ENCODE measurements at places on chromosomes 16 and 17.
A peak's percentile ranks its signal among the peaks of the same experiment; 100 is the strongest.

- no peak for DNase-seq
Observed at GRCh38 chr17:31100840-31101459, 6.2 kb downstream of the NF1 start.

DNA sequence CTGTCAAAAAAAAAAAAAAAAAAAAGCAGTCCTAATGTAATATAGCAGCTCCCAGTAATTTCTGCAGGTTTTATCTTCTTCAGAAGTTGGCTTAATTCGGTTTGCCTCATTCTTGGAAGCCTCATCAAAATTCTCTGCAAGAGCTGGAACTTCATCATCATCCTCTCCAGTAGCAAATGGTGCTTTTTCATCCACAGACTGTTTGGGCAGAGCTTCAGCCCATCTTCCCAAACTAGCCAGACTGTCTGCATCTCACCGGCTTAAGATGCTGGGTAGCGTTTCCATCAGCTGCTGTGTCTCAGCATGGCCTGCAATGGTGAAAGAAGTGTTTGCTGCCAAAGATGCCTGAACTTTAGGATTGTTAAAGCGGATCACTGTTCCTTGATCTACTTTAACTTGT, 112.6 kb downstream of the AIPL1 start:
- DNase-seq = no peak

DNA sequence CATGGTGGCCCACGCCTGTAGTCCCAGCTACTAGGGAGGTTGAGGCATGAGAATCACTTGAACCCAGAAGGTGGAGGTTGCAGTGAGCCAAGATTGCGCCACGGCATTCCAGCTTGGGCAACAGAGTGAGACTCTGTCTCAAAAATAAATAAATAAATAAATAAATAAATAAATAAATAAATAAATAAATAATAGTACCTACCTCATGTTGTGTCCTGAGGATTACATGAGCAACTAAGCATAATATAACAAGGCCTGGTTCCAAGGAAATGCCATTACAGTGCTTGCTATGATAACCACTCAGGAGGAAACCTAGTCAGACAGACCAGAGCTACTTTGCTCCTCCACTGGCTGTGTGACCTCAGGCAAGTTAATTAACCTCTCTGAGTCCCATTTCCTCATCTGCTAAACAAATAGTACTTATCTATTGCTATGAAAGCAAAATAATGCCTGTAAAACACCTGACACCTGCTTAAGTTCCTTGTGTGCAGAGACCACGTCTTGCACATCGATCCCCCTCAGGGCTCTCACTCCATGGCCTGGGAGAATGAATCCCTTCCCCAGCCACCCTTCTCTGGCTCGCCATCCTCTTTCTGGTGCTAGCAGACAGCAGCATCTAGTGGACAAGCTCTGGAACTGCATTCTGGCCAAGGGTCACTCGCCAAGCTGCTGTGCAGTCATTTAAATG, 7.5 kb downstream of the EPOP start:
- DNase-seq = peak; percentile 78

GRCh38 chr17:82278786-82279391, 5.4 kb upstream of the CSNK1D start:
- DNase-seq = no peak

DNA sequence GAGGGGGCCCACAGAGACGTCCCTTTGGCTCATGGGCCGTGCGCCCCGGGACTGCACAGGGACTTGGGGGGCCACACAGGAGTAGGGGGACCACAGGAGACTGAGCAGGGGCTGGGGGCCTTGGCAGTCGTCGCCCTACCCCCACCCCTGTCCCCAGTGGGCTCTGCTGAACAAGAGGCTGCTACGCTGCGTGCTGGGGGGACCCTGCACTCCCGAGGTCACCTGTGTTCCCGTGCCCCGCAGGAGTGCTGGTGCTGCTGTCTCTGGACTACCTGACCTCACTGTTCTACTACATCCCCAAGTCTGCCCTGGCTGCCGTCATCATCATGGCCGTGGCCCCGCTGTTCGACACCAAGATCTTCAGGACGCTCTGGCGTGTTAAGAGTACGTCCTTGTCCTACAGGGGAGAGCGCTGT, 14.4 kb upstream of the RNF213 start:
- DNase-seq = no peak

- DNase-seq = no peak
Observed at GRCh38 chr16:52101246-52101645, 445.7 kb downstream of the TOX3 start.

DNA sequence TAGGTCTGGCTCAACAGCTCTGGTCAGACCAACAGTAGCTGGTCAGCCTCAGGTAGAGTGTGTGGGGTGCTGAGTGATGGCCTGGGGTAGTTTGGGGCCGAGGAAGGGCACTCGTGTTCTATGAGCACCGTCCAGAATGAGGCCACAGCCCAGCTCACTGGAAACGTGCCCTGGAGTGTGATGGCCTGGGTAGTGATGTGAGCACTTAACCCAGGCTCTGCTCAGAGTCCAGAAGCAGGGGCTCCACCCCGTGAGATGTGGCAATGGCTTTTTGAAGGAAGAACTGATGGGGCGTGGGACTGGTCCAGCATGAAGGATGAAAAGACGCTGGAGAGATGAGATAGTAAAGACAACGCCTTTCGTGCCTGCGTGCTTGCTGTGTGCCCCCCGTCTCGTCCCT, 35.3 kb downstream of the NTN1 start:
- no peak for DNase-seq

DNA sequence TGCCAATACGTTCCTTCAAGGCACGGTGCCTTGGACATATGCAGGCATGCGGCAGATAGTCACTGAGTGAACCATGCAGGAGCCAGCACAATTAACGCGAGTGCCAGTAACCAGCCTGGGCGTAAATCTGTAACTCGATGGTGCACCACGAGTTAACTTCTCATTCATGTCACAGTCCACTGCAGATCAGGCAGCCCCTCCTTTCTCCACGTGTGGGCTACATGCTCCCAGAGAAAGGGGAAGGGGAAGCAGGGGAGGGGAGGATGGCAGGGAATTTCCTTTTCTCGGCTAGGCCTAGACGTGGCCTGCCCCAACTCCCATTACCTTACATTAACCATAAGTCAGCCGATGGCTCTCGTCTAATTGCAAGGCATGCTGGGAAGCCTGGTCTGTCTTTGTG, 287.9 kb downstream of the CPPED1 start:
- DNase-seq = no peak

- no peak for DNase-seq
Observed at GRCh38 chr17:7775051-7775450, 57.5 kb downstream of the DNAH2 start.

DNA sequence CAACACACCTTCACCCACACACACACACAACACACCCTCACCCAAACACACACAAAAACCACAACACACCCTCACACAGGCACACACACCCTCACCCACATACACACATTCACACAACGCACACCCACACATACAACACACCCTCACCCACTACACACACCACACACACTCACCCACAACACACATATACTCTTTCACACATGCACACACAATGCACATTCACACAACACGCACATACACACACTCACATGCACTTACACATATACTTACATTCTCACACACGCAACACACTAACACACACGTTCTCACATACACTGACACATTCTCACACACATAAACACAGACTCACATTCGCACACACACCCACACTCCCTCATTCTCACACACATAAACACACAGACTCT, 3.8 kb downstream of the ASGR1 start:
- no peak for DNase-seq

- DNase-seq = no peak
Observed at GRCh38 chr17:49291929-49292328, 61.3 kb upstream of the PHOSPHO1 start.

DNA sequence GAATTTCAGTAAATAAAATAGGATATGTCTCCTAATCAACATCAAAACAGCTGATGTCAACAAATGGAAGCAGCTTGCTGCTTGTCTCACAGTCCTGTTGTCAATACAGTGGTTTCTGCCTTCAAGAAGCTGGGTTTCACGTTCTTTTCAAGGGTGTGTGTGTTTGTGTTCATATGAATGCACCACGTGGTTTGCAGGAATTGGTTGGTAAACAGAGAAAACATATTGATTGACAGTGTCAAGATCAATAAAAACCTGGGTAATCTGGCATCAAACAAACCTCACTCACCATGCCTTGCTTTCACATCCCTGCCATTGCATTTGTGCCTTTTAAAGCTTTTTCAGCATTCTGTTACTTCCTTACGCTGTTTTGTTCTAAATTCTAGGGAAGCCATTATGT, 585.7 kb upstream of the CA10 start:
- DNase-seq = no peak

DNA sequence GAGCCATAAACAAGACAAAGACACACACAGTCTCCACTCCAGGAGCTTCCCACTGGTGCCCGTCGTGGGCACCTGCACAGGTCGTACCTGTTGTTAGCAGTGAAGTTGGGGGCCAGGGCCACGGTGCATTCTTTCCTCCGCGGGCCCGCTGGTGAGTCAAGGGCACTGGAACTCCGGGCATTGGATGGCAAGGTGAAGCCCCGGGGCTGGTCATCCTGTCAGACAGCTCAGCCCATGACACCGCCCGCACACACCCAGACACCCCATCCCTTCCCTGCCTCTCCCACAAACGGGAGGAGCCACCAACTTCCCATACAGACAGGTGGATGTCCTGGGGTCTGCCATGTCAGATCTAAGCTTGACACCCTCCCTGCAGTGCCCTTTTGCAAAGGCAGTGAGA, 16.1 kb downstream of the CEP131 start:
- DNase-seq = no peak

DNA sequence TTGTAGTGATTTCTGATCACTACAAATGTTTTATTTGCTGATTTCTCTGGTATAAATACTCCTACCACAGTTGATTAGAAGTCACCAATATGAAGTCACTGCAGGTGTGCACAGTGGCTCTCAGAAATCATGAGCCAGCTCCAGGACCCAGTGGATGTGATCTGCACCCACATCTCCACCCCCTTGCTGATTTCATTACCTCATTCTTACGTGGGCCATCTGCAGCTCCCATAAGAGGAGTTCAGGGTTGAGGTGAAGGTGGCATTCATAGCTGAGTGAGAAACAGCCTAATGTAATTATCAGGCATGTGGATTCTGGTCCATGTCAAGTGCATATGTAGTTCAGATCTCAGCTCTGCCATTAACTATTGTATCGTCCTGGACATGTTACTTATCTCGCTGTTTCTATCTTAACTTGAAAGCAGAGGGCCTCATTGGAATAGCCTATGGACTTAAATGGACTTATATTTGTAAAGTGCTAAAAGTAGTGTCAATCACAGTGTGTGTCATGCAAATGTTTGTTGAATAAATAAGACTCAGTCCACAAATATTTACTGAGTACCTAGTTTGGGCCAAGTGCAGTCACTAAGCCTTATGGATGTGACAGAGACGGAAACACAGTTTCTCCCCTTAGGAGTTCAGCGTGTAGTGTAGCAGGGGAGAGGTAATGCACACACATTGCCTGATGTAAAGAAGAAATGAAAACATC, 40.7 kb upstream of the ZKSCAN2 start:
- DNase-seq = no peak

- DNase-seq = peak; percentile 56
Observed at GRCh38 chr16:11329891-11330290, 15.4 kb upstream of the RMI2 start.

DNA sequence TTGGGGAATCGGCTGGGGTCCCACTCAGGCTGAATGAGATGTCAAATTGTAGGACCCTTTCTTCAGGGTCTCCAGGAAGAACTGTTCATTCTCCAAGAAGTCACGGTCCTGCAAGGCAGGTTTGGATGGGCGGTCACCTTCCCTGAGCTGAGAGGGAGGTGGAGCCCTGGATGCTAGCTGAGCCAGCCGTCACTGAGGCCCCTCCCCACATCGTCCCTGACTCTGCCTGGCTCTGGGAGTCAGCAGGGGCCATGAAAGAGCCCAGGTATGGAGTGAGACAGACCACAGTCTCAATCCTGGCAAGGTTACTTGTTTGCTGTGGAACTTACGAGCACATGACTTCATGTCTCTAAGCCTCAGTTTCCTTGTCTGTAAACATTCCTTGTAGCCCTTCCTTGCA, 6.0 kb upstream of the MRPL38 start:
- DNase-seq = no peak

GRCh38 chr16:700684-701584, 4.7 kb downstream of the FBXL16 start:
- no peak for DNase-seq

GRCh38 chr16:58265480-58266052, 29.3 kb downstream of the PRSS54 start:
- DNase-seq = no peak

DNA sequence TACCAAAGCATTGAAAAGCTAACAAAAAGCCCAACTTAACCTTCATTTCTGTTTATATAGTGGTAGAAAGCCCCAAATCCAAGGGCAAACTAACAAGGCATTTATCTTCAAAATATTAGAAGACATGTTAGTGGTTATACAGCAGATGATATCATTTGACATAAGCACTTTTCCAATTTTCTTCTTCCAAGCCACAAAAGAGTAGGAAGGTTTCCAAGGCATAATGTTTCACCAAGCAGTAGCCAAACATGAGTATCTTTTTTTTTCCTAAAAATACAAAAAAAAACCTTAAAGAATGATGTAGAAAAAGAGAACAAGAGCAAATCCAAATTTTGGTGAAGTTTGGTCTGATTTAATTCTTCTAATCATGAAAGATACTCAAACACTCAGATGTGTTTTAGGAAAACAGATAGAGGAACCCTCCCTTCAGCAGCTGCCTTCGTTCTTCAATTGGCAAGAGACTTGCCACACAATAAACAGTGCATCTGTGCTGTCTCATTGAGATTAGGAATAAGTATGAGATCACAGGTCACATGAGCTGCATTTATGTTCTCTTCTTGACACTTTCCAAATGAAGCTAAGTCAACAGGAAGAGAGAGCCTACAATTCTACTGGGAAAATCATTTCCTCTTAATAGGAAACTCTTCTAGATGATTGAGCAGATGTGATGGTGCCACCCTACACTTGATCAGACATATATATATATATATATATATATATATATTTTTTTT, 106.7 kb downstream of the TTC19 start:
- DNase-seq = no peak

- no peak for DNase-seq
Observed at GRCh38 chr17:35846055-35846809, 22.5 kb downstream of the HEATR9 start.

DNA sequence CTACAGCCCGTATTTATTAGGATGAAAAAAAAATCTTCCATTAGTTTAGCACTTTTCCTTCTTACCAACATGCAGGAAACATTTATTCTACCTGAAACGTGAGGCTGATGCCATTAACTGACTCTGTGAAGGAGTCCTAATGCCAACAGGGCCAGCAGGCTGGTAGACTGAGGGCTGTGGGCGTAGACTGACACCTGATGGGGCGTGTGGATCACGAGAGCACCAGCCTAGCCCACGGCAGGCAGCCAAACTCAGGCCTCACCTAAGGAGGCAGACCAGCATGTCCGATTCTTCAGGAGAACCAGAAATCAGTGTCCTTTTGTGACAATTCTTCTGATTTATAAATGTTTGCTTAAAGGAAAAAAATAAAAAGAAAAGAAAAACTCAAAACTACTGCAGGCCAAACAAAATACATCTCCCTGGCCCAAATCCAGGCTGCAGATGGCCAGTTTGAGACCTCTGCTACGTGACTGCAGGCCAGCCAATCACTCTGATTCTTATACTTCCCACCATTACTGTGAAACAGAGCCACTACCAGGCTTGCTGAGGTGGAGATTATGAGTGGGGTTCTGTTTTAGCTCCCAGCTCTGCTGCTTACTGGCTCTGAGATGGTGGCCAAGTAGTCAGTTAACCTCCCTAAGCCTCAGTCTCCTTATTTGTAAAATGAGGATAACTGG, 66.5 kb downstream of the GNAO1 start:
- DNase-seq = no peak

GRCh38 chr16:72426386-72426785, 254.4 kb upstream of the PMFBP1 start:
- DNase-seq = no peak
